ENCODE measurements at places on chromosomes 11 and 22. TPM values are rescaled to one million over a fixed set of nuclear protein-coding genes. Genes with fewer than 3 reads are reported as not detected.

OR10D3 gene
- total RNA-seq: not detected

UCP3 gene
- total RNA-seq: 6.8 TPM

MIAT gene
- total RNA-seq: 0.80 TPM

FXYD6 gene
- 29.6 TPM for total RNA-seq

RIBC2 gene
- total RNA-seq: 6.0 TPM

ACR gene
- total RNA-seq: 13.1 TPM

ABTB2 gene
- total RNA-seq: 3.0 TPM

DNA sequence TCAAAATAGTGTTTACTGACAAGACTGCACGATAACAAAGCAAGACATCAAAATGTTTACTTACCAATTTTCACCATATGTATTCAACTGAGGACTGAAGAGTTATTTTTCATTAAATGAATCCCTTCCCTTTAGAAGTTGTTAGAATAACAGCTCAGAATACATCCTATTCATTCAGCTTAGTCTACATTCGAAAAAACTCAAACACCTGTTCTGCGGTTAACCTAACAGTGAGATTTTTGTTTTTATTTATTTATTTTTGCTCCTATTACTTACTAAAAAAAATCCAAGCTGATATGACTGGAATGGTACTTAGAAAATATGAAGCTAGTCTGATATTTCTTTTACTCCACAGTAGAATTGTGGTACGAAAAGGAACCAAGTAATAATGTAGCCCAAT is 10.0 kb downstream of the KCNA4 start:
- no peak overlapping the region for H3K27ac ChIP-seq
- H3K27me3 ChIP-seq: no peaks in the 10 kb centered on the region
- H3K4me1 ChIP-seq: no peaks in the 10 kb centered on the region
- no peak for DNase-seq
- H3K4me3 ChIP-seq: no peak overlapping the region

GRCh38 chr22:33028234-33028633 is 29.9 kb downstream of the SYN3 start:
- H3K36me3 ChIP-seq: no peaks in the 10 kb centered on the region
- no peak overlapping the region for H3K4me3 ChIP-seq
- DNase-seq: no peak
- H3K27ac ChIP-seq: no peak overlapping the region

DNA sequence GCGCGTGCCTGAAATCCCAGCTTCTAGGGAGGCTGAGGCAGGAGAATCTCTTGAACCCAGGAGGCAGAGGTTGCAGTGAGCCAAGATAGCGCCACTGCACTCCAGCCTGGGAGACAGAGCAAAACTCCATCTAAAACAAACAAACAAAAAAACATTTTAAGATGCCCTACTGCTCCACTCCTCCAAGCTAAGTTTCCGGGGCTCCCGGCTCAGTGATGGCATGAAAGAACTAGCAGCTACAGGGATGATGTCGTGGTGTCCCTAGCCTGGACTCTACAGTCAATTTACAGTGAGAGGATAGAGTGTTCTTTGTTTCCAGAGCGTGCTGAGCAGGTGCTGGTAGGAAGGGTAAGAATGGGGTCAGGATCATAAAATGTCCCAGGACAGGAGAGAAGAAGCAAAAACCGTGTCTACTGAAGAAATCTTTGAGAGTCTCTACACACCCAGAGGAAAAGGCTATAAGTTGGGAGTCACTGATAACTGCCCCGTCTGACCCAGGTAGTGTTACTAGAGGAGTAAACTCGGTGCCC is 1.2 kb upstream of the ZBTB3 start:
- no peak overlapping the region for H3K4me3 ChIP-seq
- no peaks in the 10 kb centered on the region for H3K4me1 ChIP-seq
- no peaks in the 10 kb centered on the region for H3K27me3 ChIP-seq

DNA sequence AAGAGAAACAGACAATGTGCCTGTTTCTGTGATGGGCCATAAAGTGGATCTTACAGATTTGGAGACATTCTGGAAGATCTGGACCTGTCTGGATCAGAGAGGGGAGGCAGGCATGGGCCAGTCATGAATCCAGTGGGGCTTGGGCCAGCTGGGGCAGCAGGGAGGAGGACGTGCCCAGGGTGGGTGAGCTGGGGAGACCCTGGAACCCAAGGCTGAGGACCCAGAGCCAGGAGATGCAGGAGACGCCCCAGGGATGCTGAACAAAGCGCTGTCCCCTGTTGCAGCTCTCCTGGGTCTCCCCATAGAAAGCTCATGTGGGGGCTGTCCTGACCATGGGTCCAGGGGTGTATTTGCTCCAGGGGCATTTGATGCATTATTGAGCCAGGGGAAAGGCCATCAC is 1.5 kb upstream of the APOBEC3A start:
- no peak for DNase-seq
- no peak overlapping the region for H3K27ac ChIP-seq
- H3K4me1 ChIP-seq: no peaks in the 10 kb centered on the region
- H3K4me3 ChIP-seq: no peak overlapping the region

DNA sequence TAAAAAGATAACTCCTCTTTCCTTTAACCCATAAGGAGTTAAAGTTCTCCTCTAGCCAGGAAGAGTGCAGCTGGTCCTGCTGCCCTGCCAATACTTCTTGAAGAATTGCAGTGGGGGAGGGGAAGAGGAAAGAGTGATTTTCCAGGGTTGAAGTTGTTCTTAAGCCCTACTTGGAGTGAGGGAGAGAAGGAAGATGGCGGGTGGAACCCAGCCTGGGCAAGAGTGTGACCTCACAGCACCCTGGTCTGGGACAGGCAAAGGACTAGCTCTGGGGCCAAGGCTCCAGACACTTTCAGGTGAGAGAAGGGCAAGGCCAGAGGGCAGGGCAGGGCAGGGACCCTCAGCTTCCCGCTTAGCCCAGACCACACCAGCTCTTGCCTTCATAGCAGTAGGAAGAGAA is 6.6 kb downstream of the TNKS1BP1 start:
- H3K27me3 ChIP-seq: no peaks in the 10 kb centered on the region
- H3K27ac ChIP-seq: peak overlapping the region; percentile 68
- H3K4me3 ChIP-seq: peak overlapping the region; percentile 17
- peaks cover 37% of the 10 kb centered on the region for H3K36me3 ChIP-seq
- no peak for DNase-seq

DNA sequence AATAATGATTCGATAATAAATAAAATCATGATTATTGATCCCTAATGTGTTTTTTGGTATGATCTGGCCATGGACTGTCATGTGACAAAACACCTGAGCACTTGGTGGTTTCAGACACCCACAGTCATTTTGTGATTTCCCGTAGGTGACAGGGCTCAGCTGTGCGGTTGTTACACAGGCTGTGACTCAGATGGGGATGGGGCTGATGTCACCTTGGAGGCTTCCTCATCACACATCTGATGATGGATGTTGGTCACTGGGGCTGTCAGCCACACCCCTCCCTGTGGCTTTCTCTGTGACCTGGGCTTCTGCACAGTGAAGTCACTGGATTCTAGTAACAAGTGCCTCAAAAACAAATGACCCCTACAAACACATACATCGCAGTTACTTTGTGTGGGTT is 995.1 kb downstream of the BRD1 start:
- no peak overlapping the region for H3K27ac ChIP-seq
- DNase-seq: no peak
- H3K36me3 ChIP-seq: no peaks in the 10 kb centered on the region
- H3K4me1 ChIP-seq: no peaks in the 10 kb centered on the region

- H3K4me3 ChIP-seq: no peak overlapping the region
- DNase-seq: no peak
- no peaks in the 10 kb centered on the region for H3K4me1 ChIP-seq
- H3K36me3 ChIP-seq: no peaks in the 10 kb centered on the region
- H3K27ac ChIP-seq: no peak overlapping the region
- H3K27me3 ChIP-seq: no peaks in the 10 kb centered on the region
Measured at GRCh38 chr22:34897126-34897525, 168.8 kb upstream of the ISX start.

DNA sequence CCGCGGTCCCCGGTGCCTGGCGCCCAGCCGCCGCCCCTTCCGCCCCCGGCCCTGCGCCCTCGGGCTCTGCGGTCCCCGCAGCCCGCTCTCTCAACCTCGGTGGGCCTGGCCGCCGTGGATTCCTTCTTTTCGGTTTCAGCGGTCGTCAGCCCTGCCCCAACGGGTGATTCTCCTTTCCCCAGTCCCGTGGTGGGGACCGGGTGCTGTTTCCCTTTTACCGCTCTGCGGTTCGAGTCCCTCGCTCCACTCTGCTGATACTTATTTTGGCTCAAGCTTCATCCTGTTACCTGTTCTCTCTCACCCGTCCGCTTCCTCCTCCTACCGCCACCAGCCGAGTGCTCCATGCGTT is 494 bp downstream of the ZDHHC5 start:
- no peaks in the 10 kb centered on the region for H3K27me3 ChIP-seq
- H3K4me1 ChIP-seq: no peaks in the 10 kb centered on the region

- no peaks in the 10 kb centered on the region for H3K36me3 ChIP-seq
- H3K27ac ChIP-seq: no peak overlapping the region
- no peak for DNase-seq
- H3K4me3 ChIP-seq: no peak overlapping the region
Measured at GRCh38 chr11:45489281-45489905, 176.0 kb downstream of the CHST1 start.

DNA sequence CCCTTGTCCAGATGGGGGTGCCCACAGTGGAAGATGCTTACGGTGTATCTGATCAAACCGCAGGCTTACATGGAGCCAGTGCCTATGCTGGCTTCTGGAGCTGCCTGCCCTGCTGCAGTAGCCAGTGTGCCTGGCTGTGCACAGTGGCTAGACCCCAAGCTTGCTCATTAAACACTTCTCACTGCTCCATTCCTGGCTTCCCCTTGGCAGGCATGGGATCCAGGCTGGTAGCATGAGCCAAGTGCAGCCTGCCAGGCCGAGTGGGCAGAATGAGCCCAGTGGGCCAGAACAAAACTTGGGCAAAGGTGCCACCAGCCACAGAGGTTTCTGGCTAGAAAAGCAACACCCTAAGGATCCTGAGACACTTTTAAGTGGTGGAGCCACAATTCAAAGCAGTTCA is 55.4 kb upstream of the B3GNT6 start:
- peaks cover 3% of the 10 kb centered on the region for H3K4me1 ChIP-seq
- no peak overlapping the region for H3K4me3 ChIP-seq
